HT-29 (cell line): ENCODE measurements at places on chromosomes 3 and 15. TPM values are rescaled to one million over a fixed set of nuclear protein-coding genes. Genes with fewer than 3 reads are reported as not detected.
A peak's percentile ranks its signal among the peaks of the same experiment; 100 is the strongest.

GRCh38 chr3:120153294-120153693 lies 59.0 kb upstream of the GSK3B start:
- no peak for DNase-seq

Gene TLR9
- not detected in 2 replicates for total RNA-seq

DNA sequence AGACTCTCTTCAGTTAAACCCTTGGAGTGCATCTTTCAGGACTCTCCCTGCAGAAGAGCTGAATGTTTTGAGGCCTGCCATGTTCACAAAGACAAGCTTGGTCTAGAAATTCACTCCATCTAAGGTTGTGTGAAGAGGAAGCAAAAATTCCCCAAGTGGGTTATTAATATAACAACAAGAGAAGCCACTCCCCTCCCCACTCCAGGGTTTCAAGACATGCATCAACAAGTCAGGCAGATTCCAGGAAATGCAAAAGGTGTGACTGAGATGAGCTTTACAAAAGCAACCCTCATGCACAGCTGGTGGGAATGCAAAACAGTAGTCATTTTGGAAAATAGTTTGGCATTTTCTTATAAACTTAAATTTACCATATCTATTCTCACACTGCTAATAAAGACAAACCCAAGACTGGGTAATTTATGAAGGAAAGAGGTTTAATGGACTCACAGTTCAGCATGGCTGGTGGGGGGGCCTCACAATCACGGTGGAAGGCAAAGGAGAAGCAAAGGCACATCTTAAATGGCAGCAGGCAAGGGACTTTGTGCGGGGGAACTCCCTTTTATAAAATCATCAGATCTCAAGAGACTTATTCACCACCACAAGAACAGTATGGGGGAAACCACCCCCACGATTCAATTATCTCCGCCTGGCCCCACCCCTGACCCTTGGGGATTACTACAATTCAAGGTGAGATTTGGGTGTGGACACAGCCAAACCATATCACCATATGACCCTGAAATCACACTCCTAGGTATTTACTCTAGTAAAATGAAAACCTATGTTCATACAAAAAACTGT lies 31.3 kb downstream of the TARS3 start:
- no peak for DNase-seq

Gene ALS2CL
- total RNA-seq = 13.2 and 14.9 TPM in 2 replicates

Gene SPINK8
- not detected in 2 replicates for total RNA-seq

Gene ATP6V1A
- 43.0 and 43.7 TPM in 2 replicates for total RNA-seq

DNA sequence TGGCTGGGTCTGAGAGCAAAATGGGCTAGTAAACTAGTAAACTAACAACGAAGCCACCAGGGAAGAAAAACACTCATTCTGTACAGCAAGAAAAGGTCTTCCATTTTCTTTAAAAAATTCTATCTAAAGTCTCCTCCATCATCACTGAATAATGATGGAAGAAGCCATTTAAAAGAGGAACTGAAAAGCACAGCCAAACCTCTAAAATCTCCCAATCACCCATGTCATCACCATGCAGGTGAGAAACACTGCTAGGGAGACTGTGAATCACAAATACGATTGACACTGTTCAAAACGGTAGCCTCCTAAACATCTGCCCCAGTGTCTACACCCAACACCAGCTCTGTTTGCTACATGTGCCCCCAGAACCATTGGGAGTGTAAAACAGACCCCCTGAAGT lies 140.4 kb downstream of the RORA start:
- no peak for DNase-seq

DNA sequence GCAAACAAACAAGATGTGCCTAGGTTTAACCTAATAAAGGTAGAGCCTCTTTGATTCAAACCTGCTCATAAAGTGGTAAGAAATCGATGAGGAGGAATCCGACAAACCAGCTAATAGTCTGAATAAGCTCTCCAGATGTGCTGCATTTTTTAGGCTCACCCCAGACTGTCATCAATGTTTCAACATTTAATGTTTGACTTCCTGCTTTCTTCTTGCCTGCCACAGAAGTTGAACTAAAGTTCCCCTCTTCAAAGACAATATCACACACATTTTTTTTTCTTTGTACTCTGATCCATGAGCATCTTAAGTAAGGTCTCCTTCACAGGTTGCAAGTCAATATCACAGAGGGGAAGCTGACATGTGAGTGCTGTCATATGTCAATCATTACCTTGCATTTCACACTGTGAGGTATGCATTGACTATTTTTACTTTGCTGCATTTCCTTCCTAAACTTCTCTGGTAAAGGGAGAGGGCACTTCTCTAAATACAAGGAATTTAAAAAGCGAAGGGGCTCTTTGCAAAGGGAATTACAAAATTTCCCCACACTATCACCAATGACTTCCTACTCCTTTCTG lies 172.3 kb upstream of the MCTP2 start:
- DNase-seq = no peak

Gene GOLGA6L7
- not detected in 2 replicates for total RNA-seq

Gene LARP6
- total RNA-seq = 4.4 and 5.6 TPM in 2 replicates

DNA sequence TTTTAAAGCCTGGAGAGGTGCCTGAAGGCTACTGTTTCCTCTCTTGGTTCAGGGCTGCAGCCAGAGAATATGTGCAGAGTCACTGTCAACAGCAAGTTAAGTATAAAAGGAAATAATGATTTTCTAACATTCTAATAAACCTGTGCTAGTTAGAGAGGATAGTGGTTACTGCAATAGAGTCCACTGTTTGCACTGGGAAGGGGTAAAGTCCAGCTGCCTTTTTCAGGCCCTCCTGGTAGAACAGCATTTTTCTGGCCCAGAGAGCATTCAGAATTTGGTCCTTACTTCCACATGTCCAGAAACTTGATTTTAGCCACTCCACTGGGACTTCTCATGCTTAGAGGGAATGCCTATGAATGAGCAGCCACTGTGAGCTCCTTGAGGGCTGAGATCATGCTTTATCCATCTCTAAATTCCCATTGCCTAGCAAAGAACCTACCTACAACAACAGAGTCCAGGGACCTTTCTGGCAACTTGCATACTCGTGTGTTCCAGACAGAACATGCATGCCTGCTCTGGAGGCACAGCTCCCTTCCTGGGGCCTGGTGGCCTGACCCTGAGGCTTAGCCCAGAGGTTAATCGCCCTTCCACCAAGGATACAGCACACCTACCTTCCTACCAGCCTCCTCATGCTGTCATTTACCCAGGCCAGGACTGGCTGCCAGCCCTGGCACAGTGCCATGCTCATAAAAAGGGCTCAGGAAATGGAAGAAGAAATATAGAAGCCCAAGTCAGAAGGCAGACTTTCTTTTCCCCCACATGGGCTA lies 50.3 kb upstream of the ATP13A3 start:
- DNase-seq = peak; percentile 94

Gene TMEM108
- total RNA-seq = not detected in 2 replicates

GRCh38 chr15:68082735-68083134 lies 28.6 kb downstream of the PIAS1 start:
- no peak for DNase-seq

GRCh38 chr15:67915461-67916374 lies 75.9 kb upstream of the RNU6-1 start:
- peak; percentile 87 for DNase-seq

DNA sequence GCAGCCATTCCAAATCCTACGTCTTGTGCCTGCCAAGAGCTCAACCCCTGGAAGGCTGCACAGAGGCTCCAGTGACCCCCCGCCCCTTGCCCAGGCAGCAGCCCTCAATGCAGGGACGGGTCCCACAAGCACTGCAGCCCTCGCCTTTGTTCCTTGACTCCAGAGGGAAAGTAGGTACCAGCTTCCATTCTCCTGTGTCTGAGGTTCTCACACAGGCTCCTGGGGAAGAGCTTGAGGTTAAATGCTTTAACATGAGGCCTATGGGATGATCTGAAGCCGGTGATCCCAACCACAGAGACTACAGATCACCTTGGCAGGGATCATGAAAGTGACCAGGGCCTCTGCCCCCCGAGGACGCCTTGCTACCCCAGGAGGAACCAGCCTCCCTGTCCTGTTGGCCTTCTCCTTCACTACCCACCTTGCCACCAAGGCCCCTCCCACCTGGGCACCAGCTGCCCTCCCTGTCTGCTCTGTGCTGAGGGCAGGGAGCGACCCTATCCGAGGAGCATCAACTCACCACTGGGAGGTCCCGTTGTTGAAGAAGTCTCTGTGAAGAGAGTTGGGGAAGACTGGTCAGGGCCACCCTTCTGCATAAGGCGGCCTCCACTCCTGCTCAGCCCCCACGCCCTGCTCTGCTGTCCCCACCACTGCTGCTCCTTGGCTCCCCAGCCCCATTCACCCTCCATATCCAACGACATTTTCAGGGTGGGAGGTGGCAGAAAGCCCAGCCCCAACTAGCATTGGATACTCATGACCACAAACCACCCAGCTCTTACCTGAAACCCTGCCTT lies 95.3 kb downstream of the SEC22A start:
- no peak for DNase-seq

DNA sequence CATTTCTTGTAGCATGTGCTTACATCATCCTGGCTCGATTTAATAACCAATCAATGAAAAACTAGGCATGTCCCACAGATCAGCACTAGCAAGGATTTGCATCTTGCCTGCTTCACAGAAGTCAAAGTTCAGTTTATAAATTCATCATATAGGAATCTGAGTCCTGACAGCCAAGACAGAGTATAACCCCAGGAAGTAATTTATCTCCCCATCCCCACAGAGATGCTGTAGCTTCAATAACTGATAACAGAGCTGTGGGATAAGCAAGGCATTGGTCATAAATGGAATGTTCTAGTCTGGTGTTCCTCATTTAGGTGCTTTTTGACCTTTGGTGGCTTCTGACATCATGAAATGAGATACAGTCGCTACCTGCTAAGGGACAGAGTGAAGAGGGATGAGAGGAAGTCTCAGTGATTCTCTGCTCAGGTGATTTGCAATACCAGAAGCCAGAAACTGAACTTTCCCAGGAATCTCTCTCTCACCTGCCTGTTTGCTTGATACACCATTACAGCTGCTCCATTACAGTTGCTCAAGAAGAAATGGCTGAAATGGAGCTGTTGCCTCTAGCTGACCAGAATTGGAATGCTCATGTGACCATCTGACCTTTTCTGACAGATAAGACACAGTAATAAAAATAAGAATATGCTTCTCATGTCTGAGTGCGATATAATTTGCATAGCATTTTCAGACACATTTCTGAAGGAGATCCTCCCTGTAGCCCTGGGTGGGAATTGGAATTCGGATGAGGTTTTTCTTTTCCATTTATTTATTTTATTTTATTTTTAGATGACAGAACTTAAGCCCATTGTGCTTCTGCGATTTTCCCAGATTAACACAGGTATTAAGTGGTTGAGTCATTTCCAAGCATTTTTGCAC lies 217.1 kb upstream of the KCNMB2 start:
- DNase-seq = no peak

Gene CALML4
- 118 and 129 TPM in 2 replicates for total RNA-seq

- DNase-seq = peak; percentile 91
Measured at GRCh38 chr3:174863488-174863887, 4.4 kb downstream of the NAALADL2 start.

- DNase-seq = peak; percentile 20
Measured at GRCh38 chr3:122609798-122610559, 32.5 kb downstream of the PARP15 start.

Gene GHSR
- not detected in 2 replicates for total RNA-seq

DNA sequence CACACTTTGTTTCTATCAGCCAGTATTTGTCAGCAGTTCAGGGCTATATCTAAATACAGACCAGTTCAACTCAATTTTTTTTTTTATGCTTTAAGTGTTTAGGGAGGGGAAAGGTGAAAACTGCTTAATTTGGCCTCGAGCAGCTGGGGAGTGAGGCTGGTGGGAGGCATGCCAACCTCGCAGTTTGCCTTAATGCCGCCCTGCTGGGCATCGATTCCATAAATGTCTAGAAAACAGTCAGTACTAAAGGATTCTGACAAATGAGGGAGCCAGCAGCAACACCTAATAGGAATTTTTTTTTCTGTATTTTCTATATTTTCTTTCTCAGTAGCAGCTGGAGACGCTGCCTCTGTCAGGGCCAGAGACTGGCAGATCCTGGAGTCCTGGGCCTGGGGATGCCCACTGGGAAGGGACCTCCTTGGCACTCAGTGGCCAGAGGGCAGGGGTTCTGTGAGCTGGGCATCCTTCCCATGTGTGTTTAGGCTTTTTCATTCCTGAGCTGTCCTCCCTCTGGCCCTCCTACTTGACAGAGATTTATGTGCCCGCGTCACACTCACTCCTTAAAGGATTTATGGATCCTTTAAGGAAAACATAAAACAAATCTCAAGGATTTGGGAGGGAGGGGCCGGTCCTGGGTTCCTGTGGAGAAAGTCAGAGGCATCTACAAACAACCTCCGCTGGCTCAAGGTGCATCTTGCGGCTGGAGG lies 117.8 kb downstream of the WNT5A start:
- no peak for DNase-seq

Gene PROK2
- not detected in 2 replicates for total RNA-seq

GRCh38 chr3:192514081-192514753 lies 213.1 kb downstream of the FGF12 start:
- no peak for DNase-seq

DNA sequence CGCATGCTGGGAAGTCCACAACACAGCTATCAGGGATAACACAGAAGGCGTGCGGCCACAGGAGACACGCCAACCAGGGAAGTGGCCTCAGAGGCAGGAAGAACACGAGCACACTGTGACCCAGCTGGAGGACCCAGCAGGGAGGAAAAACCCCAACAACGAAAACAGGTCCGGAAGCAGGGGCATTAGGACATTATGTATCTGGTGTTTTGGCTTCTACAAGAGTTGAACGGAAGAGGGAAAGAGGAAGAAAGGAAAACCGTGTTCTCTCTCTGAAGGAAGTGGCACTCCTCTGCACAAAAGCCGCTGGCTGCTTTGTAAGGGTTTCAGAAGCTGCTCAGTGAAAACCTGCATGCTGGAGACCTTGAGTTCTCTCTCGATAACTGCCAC lies 61.8 kb downstream of the HACD2 start:
- DNase-seq = no peak

DNA sequence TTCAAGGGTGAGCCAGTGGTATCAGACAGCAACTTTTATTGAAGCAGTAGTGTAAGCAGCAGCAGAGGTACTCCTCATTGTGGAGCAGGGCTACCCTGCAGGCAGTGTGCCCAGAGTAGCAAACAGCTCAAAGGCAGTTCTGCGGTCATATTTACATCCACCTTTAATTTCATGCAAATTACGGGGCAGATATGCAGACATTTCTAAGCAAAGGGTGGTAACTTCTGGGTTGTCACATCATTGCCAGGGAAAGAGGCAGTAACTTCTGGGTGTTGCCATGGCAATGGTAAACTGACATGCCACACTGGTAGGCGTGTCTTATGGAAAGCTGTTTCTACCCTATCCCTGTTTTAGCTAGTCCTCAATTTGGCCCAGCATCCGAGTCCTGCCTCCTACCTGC lies 46.5 kb upstream of the CLDN18 start:
- DNase-seq = no peak

- no peak for DNase-seq
Measured at GRCh38 chr15:52428297-52428696, 100.4 kb downstream of the MYO5A start.
